ENCODE measurements at places on chromosomes 6 and 20.

GRCh38 chr6:152110886-152111820 lies 303.7 kb downstream of the ESR1 start:
- DNase-seq = no peak

DNA sequence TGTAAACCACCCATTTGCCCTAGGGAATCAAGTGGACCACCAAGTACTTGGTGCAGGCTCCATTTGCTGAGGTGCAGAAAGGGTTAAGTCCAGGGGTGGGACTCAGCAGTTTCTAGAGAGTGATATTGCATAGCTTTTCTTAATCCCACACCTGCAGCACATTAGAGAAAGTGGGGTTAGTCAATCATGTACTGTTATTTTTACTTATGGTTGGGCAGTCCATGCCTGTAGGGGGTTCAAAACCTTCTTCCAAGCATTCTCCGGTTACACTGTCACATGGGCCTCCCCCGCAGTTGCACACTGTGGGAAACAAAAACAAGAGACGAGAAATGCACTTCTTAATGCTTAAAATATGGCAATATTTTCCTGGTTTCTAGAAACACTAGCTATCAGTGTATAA lies 65.5 kb downstream of the LAMA4 start:
- DNase-seq = no peak

DNA sequence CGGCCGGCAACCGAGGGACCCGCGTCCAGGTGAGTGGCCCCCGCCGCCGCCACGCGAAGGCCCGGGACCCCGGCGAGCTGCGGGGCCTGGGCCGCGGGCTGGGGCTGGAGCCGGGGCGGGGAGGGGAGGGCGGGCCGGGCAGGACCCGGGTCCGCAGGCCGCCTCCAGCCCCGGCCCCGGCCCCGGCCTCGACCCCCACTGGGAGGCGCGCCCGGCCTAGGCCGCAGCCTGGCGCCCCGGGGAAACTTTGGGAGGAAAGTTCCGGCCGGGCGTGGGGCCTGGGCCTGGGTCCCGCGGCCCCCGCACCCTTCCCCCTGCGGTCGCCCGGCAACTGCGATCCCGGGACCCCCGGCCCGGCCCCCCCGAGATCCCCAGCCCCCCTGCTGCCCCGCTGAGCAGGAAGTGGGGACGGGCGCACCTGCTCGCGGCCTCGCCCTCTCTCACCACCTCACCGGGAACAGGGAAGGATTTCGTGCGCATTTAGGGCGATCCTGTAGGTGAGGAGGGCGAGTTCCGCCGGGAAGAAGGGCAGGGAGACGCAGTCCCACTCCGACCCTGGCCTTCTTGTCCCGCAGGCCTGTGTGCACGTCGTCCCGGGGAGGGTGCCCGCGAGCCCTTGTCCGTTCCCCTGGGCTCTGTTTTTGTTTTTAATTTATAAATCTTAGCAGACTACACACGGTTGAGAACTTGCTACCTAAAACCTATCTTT lies 402 bp downstream of the OSBPL2 start:
- no peak for DNase-seq

DNA sequence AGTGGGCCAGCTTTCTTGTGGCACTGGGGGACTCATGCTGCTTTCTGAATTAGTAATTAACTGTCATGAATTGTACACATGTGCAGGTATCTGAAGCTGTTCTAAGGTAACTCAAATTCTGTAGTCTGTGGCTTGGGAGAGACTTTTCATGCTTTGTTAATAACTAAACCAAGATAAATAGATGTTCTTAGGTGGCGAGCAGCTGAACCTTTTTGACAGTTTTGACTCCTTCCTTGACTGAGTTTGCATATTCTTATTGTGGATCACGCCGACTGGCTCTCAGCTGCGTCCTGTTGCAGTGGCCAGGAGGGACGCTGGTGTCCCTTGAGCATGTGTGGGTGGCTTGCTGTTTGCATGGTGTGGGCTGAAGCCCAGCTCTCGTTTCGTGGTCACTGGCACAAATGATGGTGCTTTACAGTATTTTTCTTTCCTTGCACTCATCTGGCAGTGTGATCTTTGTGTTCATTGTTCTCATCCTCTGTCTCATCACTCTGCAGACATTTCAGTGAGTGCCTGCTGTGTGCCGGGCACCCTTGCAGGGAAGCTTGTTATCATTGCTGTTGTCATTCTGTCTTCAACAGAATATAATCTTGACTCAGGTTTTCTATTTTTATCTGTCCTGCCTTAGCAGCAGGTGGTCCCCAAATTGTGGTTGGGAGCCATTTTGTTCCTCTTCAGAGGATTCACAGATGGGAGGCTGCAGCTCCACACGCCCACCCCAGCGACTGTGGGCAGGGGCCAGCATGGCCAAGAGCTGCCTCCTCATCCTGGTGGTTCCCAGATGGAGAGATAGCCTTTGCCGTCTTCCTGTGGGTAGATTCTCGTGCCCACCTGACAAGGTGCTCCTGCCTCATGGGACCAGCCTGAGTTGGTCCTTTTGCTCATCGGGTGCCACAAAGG lies 39.6 kb downstream of the DUSP22 start:
- DNase-seq = no peak

GRCh38 chr20:47998736-47999135 lies 213.5 kb upstream of the SULF2 start:
- no peak for DNase-seq

- no peak for DNase-seq
These were observed 116.5 kb downstream of the FAM120B start for GRCh38 chr6:170423030-170423429.

- DNase-seq = no peak
These were observed 274.9 kb upstream of the AGPAT4 start for GRCh38 chr6:161548713-161549296.

Data from SHP77 treated with DMSO at 0.1 percent for 48 hours (cell line).